Breast epithelium (tissue), 4 donors: ENCODE measurements at places on chromosomes 5 and 9.

- no peak for DNase-seq
Observed at GRCh38 chr5:137837491-137838394, 29.9 kb upstream of the MYOT start.

- peak; percentile 27 for DNase-seq
Observed at GRCh38 chr5:675111-675870, 17.9 kb downstream of the TPPP start.

- no peak for DNase-seq
Observed at GRCh38 chr5:146203872-146204192, 427 bp downstream of the RBM27 start.

- no peak for DNase-seq
Observed at GRCh38 chr9:84917366-84918070, 248.0 kb downstream of the NTRK2 start.

- DNase-seq = no peak
Observed at GRCh38 chr9:134503301-134504105, 138.1 kb upstream of the COL5A1 start.

DNA sequence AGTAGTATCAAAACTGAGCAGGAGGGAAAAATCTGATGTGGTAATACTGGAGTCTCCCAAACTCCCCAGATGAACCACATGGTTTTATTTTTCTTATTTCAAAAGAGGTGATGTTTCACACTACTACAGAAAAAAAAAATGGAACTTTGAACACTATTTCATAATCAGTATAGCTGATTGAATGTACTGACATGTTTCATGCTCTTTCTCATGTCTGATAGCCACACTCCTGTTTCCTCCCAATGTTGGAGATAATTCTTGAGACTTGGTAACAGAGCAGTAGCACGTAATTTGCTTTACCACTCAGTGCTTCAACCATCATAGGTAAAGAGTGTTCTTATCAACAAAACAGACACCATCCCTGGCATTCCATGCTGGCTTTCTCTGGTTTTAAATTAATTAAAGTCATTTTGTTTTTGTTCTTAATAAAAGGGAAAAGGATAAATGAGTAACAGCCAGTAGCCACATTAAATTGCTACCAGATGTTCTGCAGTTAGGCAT, 85.2 kb downstream of the MUSK start:
- no peak for DNase-seq

- DNase-seq = no peak
Observed at GRCh38 chr9:132116583-132116982, 36.9 kb upstream of the MED27 start.

GRCh38 chr5:67306965-67307607, 110.5 kb upstream of the CD180 start:
- peak; percentile 44 for DNase-seq

DNA sequence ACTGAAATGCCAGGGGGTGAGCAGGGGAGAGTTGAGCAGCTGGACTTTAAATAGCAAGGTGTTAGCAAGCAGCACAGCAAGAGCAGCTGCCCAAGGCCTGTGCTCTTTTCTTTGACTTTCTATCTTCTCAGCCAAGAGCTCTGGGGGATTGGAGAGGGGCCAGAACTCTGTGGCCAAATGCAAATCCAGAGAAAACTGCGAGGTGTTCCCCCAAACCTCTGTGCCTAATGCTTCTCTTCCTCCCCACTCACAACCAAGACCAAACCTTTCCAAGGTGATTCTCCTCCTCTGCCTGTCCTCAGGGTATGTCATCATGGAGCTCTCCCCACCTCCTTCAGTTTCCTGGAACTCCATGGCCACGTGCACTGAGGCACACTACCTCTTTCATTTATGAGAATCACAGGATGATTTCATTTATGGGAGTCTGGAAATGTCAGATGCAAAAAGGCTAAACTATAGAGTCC, 118.7 kb upstream of the WWC1 start:
- no peak for DNase-seq

GRCh38 chr5:80127116-80127552, 92.0 kb downstream of the THBS4 start:
- DNase-seq = no peak

- DNase-seq = peak; percentile 88
Observed at GRCh38 chr5:149581192-149581861, at the start of gene ARHGEF37. ARHGEF37 (plus strand) TSS chr5:149581498; CDS start chr5:149597770, 16,272 bp downstream.

GRCh38 chr5:1547655-1548054, 23.9 kb upstream of the LPCAT1 start:
- DNase-seq = peak; percentile 6

- no peak for DNase-seq
Observed at GRCh38 chr9:14344941-14345353, 31.0 kb upstream of the NFIB start.

DNA sequence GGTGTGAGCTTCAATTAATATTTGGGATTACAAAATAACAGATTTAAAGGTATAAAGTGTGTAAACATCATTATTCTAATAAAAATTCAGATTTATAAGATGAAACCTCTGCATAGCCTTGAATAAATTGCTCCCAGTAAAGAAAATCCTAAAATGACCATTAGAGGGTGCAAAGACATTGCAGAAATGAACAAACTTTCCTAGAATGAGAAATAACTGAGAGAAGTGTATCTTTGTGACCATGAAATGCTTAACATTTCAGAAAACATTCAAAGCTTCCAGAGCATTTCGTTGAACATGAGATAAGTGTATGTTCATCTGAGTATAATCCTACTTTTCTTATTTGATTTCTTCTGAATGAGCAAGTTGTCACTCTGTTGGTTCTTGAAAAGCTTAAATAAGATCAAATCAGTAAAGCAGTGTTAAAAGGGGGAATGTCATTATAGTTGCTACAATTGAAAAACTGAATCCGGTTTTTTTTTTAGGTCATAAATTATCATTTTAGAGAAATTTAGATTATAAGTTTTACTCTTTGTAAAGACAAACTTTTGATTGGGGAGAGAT, 24.7 kb upstream of the NUDT12 start:
- DNase-seq = no peak

DNA sequence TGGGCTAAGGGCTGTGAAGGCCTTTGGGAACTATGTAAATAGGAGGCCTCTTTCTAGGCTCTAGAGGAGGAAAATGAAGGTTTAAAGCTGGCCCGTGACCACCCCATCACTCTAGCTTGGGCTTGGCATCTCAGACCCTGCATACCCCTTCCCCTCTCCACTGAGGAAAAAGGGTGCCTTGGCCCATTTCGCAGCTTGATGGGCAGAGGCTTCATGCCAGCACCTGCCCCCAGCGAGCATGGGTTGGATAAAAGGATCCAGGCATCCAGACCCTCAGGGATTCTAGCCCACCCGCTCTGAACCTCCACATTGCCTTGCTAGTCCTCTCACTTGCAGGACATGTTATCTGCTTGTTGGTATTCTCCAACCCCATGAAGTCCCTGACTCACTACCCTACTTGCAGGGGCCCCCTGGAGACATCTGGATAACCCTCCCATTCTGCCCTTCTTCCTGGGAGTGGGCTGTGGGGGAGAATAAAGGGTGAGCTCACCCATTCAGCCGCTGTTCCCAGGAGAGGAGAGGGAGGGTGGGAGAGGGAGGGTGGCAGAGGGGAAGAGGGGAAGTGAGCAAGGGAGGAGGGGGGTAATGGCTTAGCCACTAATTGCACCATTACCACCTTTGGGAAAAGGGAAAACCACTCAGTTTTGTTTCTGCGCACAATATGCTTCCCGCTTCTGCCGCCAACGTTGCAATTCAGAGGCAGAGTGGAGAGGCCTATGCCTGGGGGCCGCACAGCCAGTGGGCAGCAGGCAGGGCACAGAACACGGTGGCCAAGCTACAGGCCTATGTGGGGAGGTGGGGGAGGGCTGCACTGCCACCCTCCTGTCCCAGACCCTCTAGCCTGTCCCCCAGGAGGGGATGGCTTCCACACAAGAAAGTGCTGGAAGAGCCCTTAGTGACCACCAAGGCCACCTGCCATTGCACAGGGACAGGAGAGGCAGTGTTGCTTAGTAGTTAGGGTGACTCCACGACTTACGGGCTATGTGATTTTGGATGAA, 2.1 kb upstream of the CAMK2A start:
- DNase-seq = no peak

DNA sequence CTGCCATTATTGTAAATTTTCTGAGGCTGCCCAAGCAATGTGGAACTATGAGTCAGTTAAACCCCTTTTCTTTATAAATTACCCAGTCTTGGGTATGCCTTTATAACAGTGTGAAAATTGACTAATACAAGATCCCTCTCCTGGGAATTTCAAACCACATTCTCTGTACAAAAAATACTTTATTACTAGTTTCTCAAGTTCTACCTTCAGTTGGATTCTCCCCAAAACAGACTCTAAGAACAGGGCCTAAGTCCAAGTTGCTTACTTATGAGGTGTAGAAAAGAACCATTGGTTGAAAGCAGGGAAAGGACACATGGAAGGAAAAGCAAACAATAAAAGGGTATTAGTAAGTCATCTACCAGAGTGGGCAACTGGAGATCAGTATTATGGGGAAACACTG, 343.2 kb downstream of the TMEM232 start:
- no peak for DNase-seq

DNA sequence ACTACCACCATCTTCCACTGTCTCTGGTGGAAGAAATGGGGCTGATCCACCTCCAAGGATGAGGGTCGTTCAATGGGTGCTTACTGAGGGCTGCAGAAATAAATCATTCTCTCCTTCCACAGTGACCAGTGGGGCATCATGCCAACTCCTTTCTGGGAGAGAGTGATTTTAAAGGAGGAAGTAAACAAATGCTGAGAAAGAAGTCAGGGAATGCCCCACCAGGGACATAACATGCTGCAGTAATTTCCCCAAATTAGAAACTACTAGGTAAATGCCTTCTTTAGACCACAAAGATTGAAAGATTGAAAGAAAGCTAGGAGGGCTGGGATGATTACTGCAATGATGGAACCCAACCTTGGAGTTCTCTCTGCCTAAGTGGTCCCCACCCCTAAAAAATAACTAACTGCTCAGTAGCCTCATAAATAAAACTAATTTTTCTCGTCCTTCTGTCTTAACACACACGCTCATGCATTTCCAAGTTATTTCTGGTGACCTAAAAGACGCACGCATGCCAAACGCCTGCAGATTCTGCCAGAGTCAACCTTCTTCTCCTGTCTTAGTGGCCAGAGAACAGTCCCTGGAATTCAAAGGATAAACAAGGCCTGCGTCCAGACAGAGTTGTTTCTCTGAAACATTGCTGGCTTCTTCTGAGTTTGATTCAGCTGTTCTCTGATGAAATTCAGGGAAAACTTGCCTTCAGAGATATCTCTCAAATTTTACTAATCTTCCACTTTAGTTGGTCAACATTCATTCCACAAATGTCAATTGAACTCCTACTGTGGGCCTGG, 250.0 kb downstream of the NR3C1 start:
- DNase-seq = peak; percentile 50

DNA sequence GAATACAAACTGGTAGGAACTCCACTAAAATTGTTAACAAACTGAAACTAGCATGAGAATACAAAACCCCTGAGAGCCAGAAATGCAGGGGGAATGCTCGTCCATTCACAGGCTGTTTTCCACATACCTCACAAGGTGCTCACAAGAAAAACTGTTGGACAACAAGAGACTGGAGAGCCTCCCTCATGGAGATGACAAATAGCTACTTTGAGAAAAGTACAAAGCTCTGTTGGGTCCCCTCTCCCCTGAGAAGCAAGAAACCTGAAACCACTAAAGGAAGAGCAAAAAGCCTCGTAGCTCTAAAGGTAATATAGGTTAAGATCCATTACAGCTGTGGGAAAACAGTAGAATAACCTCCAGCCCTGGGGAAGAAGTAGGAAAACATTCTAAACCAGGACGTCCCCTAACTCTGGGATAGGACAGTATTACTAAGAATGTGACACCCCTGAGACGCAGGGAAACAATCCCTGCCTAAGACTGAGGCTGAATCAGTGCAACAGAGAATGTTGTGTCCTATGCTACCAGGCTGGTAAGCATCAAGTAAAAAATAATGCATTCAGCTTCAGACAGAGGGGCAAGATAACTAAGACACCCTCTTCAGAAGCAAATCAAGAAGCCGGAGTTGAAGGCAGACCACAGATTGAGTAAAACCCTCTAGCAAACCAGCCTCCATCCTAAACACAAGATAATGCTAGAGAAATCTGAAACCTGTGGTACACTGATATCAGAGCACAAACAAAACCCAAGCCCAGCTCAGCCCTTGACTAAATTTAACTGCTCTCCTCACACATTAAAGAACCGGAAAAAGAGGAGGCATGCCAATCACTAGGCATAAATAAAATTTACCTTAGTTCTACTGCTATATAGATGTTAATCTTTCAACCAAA, 160.2 kb downstream of the SSBP2 start:
- DNase-seq = no peak

DNA sequence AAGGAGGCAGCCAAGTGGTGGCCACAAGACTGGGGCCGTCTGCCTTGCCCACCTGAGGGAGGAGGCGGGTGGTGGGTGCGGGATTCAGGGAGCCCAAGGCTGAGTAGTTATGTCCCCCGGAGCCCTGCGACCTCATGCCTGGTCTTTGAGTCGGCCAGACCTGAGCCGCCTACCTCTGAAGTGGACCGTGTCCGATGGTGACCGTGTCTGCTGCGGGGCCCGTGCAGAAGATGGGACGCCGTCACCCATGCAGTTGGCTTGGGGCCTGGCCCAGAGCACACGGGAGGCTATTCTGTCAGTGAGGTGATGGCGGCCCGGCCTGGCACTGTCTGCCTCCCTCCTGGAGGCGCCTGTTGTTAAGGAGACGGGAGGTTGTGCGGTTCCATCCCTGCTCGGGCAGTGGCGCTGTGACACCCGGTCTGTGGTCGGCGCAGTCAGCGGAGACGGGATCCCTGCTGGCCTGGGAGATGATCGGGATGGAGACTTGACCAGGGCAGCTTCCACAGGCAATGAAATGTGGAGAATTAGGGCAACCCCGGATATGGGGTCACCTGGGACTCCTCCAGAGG, 62.5 kb upstream of the FCN2 start:
- DNase-seq = no peak

GRCh38 chr5:74519161-74519571, 121.4 kb downstream of the ENC1 start:
- DNase-seq = no peak

DNA sequence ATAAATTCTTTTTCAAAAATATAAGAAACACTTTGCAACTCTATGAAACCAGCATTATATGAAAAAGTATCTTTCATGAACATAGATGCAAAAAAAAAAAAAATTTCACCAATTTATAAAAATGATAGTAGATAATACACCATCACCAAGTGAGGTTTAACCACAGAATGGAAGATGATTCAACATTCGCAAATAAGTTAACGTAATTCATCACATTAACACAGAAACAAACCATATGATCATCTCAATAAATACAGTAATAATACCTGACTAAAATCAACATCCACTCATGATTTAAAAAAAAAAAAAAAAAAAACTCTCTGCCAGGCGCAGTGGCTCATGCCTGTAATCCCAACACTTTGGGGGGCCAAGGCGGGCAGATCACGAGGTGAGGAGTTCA, 6.3 kb downstream of the PJA2 start:
- no peak for DNase-seq

DNA sequence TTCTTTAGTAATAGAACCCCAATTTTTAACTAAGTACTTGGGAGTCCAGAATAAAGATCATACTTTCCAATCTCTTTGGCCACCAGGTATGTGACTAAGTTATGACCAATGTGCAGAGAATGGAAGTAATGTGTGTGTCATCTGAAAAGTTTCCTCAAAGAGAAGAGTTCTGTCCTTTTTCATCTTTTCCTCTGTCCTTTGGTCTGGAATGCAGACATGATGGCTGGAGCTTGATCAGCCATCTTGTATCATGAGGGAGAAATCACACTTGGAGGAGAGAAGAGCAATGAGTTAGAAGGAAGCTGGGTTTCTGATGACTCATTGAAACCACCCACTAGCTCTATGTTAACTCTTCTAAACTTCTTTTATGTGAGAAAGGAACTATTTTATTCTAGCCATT, 5.5 kb upstream of the CPEB4 start:
- DNase-seq = no peak

- no peak for DNase-seq
Observed at GRCh38 chr5:153818626-153819025, 220.1 kb downstream of the FAM114A2 start.

GRCh38 chr5:22928821-22929482, 75.8 kb upstream of the CDH12 start:
- DNase-seq = no peak
